ENCODE measurements at places on chromosomes 16 and 17.

DNA sequence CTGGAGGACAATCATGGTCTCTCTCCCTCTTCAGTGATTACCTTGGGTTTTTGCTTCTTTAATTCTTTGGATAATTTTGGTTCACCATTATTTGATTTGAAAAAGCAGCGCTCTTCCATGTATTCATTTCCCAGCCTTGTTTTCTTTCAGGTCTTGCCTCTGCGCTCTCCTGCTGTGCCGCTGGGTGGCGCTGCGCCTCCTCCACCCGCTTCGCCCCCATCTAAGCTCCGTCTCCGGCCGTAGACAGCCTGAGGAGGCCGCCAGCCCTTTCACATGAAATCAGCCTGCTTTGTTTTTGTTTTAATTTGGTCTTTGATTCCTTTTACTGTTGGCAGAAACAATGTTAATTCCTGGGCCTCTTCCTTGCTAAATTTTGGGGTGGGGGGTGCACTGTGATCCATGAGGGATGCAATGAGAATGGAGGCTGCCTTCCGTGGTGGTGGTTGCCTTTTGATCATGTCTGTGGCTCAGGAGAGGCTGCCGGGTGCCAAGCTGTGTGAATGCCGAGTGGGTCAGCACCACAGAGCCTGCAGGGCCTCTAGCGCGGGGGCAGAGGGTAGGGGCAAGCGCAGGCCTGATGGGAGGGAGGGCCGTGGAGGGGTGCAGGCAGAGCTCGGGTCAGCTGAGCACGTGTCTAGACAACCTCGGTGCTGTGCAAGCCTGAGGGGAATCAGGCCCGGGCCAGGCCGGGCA, 64.1 kb downstream of the PLD6 start:
- DNase-seq = no peak

- no peak for DNase-seq
Observed at GRCh38 chr16:68290450-68290849, 20.3 kb downstream of the SLC7A6OS start.

- DNase-seq = no peak
Observed at GRCh38 chr17:77501751-77502625, 361.2 kb downstream of the SEC14L1 start.

DNA sequence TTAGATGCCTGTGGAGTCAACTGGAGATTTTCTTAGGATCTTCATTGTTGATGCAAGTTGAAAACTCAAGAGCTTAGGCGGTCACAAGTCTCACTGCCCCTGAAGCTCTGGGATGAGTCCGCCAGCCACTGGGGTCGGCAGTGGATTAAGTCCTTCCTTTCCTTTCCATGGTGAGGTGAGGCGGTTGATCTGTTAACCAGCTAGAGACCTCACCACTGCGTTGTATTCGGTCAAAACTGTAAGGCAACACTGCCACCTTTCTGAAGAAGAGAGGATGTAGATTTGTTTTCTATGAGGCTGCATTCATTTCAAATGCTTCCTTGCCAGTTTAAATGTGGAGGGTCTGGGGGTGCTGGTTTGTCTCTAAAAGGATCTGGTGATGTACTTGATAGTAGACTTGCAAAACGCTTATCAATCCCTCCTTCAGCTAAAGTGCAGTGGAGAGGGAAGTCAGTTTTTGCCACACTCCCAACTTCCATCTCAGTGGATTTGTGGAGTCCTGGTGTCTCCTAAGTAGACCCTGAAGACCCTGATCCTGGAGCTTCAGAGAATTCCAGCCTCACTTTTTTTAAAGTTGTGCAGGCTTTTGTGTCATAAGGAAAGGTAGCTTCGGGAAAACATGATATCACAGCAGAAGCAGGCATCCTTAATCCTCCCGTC, 1.7 kb downstream of the MYOCD start:
- DNase-seq = no peak

Measured in cortex of kidney (tissue), 1 donor.